ENCODE measurements at places on chromosomes 7 and 10.

DNA sequence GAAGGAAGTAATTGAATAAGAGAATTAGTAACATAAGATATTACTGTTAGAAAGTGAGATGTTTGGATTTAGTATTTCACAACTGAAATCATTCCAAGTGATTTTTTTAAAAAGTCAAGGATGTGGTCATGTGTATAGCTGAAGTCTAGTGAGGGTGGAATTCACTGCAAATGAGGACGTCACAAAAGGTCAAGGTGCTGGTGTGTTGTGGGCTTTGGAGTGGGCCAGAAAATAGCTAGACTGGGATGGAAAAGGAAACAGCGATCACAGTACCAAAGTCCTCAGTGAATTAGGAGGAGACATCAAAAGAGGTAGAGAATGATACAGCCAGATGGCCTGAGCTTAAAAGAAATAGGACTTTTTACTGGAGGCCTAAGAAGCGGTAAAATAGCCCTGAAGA, 272.8 kb downstream of the DYNC1I1 start:
- DNase-seq, result no peak

GRCh38 chr7:103856929-103857328, 132.5 kb downstream of the RELN start:
- no peak for DNase-seq

- DNase-seq, result no peak
Observed at GRCh38 chr10:75542906-75543305, 111.5 kb downstream of the LRMDA start.

GRCh38 chr7:17598846-17599245, 300.4 kb downstream of the AHR start:
- DNase-seq, result no peak

DNA sequence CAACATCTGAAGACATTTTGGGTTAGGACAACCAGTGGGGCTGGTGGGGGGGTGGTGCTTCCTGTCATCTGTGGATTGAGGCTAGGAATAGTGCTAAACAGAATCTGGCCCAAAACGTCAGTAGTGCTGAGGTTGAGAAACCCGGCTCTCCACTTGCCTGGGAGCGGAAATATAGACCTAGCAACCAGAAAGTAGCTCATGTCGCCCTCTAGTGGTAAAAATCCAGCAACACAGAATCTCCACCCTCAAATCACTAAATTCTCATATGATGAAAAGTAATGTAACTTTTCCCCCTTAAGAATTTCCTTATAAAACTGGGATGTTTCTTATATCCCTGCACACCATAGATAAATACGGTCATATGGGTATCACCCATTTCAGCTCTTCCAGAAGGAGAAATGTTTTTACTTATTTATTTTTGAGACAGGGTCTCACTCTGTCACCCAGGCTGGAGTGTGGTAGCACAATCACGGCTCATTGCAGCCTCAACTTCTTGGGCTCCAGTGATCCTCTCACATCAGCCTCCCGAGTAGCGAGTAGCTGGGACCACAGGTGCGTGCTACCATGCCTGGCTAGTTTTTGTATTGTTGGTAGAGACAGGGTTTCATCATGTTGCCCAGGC, 34.4 kb downstream of the ZC3HAV1 start:
- peak; percentile 63 for DNase-seq

Measured in activated naive CD8-positive, alpha-beta T cell treated with anti-CD3 and anti-CD28 coated beads, Interleukin-2, amount 50 U/mL, for 24 hours (primary cell).